ENCODE measurements at places on chromosomes 5 and 9.
A peak's percentile ranks its signal among the peaks of the same experiment; 100 is the strongest.

- no peak for DNase-seq
Measured at GRCh38 chr5:138408023-138408422, 30.8 kb upstream of the REEP2 start.

GRCh38 chr9:134922932-134923240 lies 5.2 kb upstream of the FCN1 start:
- no peak for DNase-seq

DNA sequence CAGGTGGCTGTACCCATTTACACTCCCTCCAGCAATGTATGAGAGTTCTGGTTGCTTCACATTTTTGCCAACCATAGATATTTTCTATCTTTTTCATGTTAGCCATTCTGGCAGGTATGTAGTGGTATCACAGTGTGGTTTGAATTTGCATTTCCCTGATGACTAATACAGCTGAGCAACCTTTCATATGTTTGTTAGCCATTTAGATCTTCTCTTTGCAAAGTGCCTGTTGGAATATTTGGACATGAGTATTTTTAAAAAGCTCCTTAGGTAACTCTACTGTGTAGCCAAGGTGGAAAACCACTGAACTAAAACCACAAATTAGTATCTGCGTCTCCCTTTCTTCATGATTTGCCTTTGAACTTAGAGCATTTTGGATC lies 31.9 kb downstream of the IRF1 start:
- peak; percentile 39 for DNase-seq

- DNase-seq = no peak
Measured at GRCh38 chr9:131217331-131218031, 58.8 kb downstream of the FAM78A start.

DNA sequence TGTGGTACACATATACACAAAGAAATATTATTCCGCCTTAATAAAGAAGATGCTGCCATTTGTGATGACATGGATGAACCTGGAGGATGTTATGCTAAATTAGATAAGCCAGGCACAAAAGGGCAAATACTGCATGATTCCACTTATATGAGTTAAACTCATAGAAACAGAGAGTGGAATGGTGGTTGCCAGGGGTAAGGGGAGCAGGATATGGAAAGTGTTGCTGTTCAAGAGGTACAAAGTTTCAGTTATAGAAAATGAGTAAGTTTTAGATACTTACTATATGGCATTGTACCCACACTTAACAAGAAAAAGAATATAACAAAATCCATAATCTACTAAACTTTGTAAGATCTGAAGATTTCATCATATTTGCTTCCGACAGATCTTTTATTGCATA lies 252.2 kb downstream of the SYK start:
- no peak for DNase-seq

DNA sequence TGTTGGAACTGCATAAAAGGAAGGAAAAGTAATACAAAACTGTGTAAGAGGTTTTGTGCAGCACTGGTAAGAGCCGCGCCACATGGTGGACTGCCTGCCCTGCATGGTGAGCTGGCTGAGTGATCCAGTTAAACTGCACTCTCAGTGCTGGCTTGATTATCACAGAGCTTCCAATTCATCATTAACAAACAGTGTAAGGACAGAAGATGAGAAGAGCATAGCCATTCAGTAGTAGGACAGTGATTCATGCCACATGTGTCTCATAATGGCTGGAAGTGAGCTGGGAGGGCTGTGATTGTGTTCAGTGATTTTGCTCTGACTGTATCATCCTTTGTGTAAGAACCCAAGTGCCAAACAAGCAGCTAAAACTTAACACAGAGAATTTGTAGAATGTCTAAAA lies 14.1 kb downstream of the ASPN start:
- DNase-seq = no peak

DNA sequence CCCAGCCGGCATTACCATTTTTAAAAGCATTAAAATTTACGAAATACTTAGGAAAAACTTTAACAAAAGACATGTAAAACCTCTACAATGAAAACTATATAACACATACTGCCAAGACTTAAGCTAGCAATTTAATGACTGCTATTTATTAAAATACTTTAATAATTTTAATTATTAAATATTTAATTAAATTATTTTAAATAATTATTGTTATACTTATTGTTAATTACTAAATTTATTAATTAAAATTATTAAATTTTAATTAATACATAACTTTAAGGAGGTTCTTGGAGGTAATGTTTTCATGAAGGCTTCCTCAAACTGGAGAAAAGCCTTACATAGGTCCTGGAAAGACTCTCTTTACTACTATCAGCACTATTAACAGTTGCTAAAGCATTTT lies 47.5 kb downstream of the C5orf22 start:
- no peak for DNase-seq

- no peak for DNase-seq
Measured at GRCh38 chr5:6902597-6902996, 189.4 kb downstream of the TENT4A start.

- DNase-seq = no peak
Measured at GRCh38 chr5:81212211-81212751, 20.8 kb upstream of the CKMT2 start.

DNA sequence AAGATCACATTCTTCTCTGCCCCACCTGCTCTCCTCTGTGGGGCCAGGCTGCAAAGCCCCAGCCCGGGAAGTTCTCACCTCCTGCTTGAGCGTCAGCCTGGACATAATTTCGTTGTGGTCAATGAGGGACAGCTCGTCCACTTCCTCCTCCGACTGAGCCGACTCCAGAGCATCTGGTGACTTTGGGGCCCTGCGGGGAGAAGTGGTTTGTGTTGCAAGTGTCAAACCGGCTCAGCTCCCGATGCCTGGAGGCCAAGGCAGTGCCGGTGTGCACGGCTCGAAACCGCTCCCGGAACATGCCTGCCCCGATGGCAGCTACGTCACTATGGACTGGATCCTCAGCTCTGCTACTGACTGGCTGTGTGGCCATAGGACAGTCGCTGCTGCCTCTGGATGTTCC lies 52.8 kb downstream of the PRRT1B start:
- DNase-seq = no peak

GRCh38 chr5:111779922-111780292 lies 22.9 kb upstream of the NREP start:
- no peak for DNase-seq

DNA sequence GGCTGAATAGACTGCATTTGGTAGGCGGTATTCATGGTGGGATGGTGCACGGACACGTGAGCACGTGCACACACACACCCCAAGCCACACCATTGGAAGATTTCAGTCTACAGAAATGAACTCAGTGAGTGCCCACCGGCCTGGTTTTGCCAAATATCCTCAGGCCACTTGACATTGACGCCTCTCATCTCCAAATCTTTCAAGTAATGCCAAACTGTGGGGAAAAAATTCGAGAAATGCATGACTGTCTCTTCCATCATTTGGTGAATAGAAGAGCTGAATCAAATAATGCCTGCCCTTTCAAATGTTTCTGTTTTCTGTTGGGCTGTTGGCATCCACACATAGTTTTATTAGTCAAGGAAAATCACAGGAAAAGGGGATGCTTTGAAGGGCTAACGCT lies 182.3 kb upstream of the EFNA5 start:
- DNase-seq = no peak

- no peak for DNase-seq
Measured at GRCh38 chr5:411728-412127, 31.2 kb upstream of the EXOC3 start.

DNA sequence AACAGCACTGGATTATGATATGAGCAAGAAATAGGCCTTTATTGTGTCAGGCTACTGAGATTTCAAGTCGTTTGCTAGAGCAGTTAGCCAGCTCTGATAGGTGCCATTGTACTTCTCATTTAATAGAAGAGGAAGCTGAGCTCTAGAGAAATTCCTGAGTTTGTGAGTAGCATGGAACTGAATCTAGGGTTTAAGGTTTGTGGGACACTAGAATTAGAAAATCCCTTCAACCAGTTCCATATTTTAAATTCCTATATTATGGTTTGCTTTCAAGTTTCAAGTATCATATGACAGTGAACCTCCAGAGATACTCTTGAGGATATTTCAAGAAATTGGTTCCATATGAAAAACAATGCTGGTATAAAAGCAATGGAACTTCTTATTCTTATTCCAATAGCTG lies 87.6 kb downstream of the ANKRD55 start:
- DNase-seq = no peak

- DNase-seq = no peak
Measured at GRCh38 chr5:65434122-65434521, 47.6 kb downstream of the ADAMTS6 start.

DNA sequence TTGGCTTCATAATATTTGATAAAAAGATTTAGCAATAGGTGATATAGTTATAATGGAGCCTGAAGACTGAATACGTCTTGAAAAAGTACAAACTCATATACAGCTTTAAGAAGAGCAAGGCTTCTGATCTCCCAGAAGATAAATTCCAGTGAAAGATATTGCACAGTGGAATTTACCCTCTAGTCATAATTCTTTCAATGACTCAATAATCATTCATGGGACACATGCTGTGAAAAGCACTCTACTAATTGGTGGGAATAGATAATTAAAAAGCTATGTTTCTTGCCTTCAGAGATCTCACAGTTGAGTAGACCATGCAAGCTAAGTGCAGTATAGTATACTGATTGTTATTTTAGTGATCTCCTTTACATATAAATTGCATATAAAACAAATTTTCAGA lies 538.6 kb upstream of the CYLC2 start:
- DNase-seq = no peak

GRCh38 chr5:149099920-149100319 lies 37.1 kb upstream of the SH3TC2 start:
- no peak for DNase-seq

- no peak for DNase-seq
Measured at GRCh38 chr5:29697785-29698414, 1495.6 kb upstream of the CDH6 start.

DNA sequence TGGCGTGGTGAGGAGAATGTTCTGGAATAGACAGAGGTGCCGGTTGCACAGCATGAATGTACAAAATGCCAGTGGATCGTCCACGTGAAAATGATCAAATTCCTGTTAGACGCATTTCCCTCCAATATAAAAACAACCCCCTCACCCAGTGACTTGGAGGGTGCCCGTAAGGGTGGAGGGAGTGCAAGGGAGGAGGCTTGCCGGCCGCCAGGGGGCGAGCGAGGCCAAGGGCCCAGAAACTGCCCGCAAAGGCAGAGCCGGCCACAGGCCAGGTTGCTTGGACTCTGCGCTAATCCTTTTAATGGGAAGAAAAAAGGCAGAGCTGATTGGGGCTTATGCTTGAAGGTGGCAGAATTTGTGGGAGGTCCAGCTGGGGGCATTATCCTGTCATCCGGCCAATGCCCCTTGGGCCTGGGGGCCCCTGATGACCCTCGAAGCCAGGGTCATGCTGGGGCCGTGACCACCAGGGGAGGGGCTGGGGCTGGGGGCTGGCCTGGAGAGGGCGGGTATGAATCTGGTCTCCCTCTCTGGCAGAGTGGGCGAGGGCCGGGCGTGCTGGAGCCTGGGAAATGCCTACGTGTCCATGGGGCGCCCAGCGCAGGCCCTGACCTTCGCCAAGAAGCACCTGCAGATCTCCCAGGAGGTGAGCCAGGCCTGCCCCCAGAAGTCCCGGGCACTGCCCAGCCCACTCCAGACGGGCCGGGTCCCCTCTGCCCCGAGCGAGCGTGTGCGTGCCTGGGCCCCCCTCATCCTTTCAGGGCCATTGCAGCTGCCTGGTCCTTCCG lies 12.0 kb downstream of the GPSM1 start:
- no peak for DNase-seq

DNA sequence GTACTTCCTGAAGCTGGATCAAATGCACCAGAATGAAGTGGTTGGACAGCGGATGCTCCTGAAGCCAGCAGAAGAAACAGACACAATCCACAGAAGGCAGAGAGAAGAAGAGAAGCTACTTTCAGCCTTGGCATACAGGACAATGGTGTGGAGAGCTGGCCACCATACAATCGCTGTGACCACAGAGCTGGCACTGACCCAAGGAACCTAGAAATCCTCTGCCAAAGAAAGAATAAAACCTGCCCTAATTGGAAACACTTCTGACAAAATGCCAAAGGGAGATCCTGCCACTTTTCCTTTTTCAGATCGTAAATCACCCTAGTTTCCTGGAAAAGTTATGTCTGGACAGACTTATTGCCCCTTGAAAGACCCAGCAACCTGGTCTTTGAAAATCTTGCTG lies 77.8 kb downstream of the BAAT start:
- no peak for DNase-seq

DNA sequence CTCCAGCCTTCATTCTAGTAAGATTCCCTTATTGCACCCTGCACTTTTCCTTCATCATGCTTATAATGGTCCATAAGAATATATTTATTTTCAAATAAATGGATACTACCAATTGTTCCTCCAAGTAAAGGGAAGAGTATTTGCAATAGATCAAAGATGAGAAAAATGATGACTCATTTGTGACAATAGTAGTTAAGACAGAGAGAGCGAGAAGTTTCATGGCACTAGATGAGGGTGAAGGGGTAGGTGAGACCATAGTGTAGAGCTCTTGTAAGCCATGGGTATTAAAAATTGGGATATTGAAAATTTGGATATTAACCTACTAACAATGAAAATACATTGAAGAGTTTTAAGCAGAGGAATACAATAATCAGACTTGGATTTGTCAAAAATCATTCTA lies 404.6 kb downstream of the EFNA5 start:
- DNase-seq = no peak

DNA sequence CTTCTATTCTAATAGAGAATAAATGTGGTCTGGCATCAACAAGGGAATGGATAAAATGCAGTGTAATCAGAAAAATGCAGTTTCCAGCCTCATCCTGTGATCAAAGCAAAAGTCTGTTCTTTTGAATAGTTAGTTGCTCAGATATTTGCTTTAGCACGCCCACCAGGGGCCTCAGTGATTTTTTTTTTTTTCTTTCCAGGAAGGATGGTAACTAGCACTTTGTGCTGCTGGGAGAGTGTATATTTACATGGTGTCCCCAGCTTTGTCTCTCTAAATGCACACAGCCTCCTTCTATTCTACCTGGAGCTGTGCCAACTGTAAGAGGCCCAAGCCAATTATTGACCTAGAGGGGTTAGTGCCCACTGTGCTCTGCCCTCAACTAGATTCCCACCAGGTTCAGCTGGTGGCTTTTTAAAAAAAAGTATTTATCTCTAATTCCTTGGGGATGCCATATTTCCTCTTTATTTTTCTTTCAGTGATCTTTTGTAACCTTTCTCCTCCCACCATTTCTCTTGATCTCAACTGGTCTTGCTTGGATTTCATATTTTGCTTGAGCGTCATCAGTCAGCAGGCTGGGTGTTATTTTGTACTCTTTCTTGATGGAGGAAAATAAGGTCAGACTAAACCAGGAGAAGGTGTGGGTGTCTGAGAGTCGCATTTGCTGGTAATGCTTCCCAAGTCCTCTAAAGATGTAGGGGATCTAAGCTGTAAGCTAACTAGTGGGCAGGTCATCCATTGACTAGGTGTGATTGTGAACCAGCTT lies 193.0 kb upstream of the C9orf72 start:
- no peak for DNase-seq
